ENCODE measurements at places on chromosomes 13 and 19.
A peak's percentile ranks its signal among the peaks of the same experiment; 100 is the strongest.

DNA sequence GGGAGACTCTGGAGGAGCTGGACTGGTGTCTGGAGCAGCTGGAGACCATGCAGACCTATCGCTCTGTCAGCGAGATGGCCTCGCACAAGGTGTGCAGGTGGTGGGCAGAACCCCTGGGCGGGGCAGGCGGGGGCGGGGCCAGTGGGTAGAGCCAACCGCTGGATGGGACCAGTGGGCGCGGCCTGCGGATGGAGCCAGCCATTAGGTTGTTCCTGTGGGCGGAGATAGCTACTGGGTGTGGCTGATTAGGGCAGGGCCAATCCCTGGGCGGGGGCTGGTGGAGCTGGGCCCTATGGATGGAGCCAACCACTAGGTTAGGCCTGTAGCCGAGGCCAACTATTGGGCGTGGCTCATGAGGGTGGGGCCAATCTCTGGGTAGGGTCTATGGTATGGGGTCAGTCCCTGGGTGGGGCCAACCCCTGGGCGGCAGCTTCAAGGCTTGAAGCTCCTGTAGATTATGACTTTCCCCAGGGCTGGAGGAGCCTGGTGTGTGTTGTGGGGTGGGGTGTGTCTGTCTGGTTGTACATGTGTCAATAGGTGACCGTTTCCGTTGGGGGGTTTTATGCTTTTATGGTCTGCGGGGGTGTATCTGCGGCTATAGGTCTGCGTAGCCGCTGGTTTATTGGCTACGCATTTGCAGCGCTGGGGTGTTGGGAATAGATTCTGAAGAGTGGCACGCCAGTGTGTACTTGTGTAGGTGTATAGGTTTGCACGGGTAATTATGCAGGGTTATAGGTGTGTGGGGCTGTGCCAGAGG is 30.7 kb downstream of the PDE4A start:
- peak; percentile 12 for DNase-seq

DNA sequence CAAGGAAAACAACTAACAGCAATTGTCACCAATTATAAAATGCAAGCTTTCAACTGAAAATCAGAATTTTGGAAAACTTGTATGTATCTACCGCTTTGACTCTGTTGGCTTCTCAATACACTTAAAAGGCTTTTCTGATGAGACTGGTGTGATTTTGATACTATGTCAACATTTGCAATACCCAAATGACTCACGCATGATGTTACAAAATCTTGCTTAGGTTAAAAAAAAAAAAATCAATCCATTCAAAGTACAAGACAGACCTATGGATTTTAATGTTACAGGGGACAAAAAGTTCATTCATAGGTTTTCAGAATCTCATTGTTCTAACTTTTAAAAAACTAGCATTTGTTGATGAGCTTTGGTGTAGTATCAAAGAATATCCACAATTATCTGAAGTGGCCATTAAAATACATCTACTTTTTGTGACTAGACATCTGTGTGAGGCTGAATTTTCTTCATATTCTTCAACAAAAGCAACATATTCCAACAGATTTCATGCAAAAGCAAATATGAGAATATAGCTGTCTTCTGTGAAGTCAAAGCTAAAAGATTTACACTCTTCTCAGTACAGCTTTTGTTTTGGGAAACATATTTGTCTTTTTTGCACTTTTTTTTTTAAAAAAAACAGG is 10.7 kb downstream of the ELF1 start:
- peak; percentile 83 for DNase-seq

DNA sequence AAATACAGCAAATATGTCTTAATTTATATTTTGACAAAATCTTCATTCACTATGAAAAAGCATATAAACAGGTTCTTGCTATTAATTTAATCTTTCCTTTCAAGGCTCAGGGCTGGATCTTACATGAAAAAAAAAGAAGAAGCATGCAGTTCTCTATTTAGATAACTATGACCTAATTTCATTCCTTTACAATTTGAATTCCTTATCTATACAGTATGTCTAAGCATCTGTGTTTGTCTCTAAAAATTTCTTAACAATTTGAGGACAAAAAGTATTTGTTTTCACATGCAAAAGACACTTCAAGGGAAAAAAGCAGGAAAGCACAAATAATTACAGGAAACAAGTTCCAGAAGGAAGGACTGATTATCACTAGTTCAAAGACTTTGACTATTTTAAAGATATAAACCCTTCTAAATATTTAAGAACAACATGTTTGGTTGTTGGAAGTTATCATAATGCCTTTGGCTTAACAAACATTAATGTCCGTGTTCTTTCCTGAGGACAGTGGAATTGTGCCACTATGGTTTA is 157.5 kb downstream of the TBC1D4 start:
- DNase-seq: no peak

GRCh38 chr19:29505097-29505824 is 20.5 kb upstream of the VSTM2B start:
- no peak for DNase-seq

- DNase-seq: no peak
Measured at GRCh38 chr13:73248711-73249580, 190.1 kb downstream of the KLF5 start.

DNA sequence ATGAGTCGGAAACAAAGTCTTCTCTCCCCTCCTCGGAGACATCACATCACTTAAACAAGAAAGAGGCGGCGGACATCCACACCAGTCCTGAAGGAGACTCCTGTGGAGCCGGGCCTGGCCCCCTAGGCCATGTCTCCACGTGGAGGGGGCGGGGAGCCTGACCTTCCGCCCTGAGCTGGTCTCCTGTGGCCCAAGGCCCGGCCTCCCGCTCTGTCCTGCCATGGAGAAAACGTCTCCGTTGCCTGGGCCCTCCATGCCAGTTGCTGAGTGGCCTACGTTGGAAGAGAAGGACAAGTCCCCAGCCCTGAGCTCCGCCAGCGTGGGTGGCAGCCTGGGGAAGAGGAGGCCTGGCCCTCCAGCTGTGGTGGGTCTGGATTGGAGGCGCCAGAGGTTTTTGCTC is 5.5 kb upstream of the CACTIN start:
- DNase-seq: no peak

- DNase-seq: no peak
Measured at GRCh38 chr19:40528533-40529092, 48.1 kb upstream of the SHKBP1 start.

- no peak for DNase-seq
Measured at GRCh38 chr13:53038993-53039392, 10.4 kb downstream of the OLFM4 start.

Measured in activated CD4-positive, alpha-beta T cell treated with anti-CD3 and anti-CD28 coated beads, Interleukin-2, amount 50 U/mL, for 16 hours (primary cell).